Activated naive CD4-positive, alpha-beta T cell (primary cell): ENCODE measurements at places on chromosomes 1 and 21.
A peak's percentile ranks its signal among the peaks of the same experiment; 100 is the strongest.

GRCh38 chr1:34742667-34743270, 12.1 kb upstream of the GJB5 start:
- DNase-seq = peak; percentile 65

- DNase-seq = no peak
These were observed 22.4 kb downstream of the SLAMF1 start for GRCh38 chr1:160624464-160624863.

DNA sequence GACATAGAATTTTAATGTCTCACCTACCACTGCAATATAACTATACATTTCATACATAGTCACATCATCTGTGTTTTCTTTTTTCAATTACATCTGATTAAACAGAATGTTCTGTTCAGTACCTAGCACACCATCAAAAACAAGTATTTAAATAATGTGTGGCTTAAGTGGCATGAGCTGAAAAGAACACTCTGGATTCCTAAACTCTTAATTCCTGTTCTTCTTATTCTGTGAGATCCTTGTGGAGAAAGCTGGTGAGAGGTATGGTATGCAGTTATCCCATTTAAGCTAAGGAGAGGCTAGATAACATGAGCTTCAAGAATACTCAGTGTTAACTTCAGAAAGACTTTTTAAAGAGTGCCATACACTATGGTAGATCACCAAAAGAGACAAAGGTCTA, 5.5 kb downstream of the TP53BP2 start:
- DNase-seq = no peak

GRCh38 chr1:21756393-21757089, 26.4 kb downstream of the USP48 start:
- no peak for DNase-seq

DNA sequence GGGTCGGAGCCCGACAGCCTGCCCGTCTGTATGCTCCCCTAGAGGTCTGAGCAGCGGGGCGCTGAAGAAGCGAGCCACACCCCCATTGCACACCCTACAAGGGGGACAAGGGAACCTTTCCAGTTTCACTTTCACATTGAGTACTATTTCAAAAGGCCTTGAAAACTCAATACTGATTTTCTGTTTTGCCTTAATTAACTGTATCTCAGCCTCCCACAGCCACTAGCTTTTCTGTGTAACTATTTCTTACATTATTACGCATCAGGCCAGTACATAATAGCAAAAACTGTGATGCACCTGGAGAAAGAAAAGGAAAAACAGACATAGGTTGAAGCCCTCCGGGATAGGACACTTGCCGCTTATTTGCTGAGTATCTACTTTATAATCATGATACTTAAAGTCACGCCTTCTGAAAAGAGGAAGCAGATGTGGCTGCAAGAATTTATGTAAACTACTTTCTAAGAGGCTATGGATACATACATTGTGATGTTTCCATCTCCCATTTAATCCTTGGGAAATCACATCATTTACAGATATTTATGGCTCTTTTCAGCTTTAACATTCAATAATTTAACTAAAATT, 1719.5 kb downstream of the MRPL39 start:
- DNase-seq = no peak
